ENCODE measurements at places on chromosomes 7 and 10.
A peak's percentile ranks its signal among the peaks of the same experiment; 100 is the strongest.

DNA sequence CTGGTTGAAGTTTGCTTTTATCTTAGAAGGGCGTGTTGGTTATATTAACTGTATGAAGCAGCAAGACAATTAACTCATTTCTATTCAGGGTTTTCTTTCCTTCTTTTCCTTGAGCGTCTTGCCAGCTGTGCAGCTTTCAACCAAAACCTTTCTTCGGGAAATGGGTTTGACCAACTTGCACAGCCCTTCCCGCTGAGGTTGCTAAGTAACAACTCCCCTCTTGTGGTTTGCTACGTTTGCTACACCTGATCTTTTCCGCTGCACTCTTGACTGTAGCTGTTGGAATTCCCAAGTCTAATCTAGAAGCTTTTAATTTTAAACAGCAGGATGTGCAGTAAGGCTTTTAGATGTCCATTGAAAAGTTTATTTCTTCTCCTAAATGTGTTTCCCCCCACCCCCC is 116.9 kb downstream of the CDCA7L start:
- DNase-seq, result no peak

GRCh38 chr7:35596061-35596460 is 98.9 kb downstream of the HERPUD2 start:
- DNase-seq, result no peak

- no peak for DNase-seq
Measured at GRCh38 chr7:100686201-100686821, 7.7 kb downstream of the GIGYF1 start.

GRCh38 chr7:80760292-80760691 is 121.8 kb downstream of the CD36 start:
- DNase-seq, result no peak

DNA sequence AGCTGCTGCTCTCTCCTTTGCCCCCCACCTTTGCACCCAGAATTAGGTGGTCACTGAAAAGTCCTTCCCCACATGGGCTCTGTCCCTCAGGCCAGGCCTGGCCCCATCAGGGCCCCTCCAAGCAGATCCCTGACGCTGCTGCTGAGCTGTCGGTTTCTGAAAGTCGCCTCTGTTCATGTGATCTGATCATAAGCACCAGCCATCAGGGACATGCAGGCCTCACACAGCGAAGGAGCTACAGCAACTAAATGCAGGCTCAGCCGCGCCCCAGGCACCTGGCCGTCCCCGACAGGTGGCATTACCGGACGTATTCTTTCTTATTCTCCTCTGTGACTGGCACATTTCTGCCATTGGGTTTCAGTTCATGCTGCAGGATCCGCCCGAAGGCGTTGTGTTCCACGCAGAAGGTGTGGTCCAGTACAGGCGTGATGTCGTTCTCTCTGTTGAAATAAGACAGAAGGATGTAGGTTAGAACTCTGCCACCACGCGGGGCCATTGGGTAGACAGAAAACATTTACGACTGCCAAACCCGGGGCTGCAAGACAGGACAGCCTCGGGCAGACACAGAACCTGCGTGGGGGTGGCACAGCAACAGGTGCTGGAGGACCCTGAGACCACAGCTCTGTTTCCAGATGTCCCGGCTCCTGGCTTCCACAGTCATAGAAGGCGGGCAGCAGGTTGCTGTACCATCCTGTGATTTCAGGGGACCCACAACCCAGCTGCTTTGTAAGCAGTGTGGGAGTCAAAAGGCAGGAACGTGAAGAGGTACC is 105.6 kb downstream of the SMURF1 start:
- no peak for DNase-seq

- DNase-seq, result no peak
Measured at GRCh38 chr7:126799541-126799940, 453.2 kb downstream of the GRM8 start.

DNA sequence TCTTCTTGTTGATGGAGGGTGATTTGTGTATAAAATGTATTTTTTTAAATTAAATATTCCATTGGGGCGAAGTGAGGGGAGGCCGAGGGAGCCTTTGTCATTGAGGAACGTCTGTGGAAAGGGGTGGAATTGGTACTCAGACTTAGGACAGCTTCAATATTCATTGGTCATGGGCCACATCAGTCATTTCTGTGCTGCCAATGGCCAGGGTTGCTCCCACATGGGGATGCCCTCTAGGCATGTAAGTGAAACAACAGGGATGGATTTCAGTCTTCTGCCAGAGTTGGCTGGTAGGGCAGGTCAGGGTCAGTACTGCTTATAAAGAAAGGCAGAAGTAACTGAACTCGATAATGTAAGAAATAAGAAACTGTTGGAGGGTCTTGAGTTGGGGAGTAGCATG is 47.2 kb downstream of the NEURL1 start:
- DNase-seq, result no peak

DNA sequence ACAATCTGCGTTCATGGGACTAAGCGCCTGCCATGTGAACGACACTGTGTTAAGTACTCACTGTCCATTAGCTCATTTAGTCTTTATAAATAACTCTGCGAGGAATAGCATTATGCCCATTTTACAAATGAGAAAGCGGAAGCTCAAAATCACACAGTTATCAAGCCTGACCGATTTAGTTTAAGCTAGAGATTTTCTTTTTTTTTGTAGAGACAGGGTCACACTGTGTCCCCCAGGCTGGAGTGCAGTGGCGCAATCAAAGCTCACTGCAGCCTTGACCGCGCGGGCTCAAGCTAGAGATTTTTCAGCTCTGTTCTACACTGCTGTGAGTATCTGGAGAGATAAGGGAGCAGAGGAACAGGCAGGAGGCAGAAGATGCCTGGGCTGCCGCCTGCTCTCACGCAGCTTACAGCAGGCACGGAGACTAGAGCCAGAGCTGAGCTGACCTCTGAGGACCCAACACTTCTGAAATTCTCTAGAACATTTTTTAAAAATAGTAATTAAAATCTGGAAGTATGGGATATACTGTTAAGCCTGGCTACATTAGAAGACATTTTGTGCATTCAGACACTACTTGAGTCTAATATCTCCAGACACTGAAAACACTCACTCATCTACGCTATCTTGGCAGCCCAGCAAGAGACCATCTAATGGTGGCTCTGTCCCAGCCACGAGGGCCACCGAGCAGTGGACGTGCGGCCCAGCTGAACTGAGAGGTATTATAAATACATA is 38.7 kb downstream of the GNA12 start:
- no peak for DNase-seq

DNA sequence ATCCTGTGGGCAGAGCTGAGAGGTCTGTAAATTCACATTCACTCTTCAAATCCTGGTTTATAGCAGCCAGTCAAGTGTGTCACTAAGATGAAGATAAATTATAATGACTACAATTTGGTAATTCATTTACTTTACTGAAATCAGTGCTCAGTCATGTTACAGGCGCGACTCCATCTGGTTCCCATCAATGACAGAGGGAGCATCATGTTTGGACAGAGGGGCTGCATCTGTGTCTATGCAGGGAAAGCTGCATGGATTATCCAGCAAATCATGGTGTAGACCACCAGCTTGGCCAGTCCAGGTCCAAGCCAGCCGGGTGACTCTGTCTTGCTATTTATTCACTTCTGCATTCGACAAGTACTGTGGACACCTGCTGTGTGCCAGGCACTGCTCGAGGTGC is 214.1 kb upstream of the ZNF32 start:
- no peak for DNase-seq

DNA sequence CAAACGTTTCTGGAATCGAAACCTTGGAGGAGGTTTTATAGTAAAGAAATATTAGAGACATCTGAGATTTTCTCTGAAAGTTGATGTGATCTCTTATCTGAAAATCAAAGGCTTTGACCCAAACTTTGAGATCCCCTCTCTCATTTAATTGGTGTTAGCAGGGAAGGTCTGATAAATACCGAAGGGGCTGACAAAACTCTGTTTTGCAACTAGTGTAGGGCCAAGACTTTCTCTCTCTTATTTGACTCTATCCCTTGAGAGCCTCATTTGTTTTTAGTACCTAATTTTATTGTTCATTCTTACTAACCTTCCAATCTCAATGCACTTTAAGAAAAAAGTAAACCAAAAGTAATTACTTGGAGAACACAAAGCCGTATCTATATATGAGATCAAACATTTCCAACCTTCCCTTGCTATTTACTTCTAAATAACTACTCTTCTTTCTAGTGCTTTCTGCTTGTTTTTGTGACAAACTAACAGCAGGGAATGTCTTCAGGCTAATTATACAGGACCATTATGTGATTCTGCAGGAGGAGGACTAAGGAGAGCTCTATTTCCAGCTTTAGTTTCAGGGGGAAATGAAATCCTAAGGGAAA is 33.4 kb upstream of the NPVF start:
- no peak for DNase-seq

- no peak for DNase-seq
Measured at GRCh38 chr7:149869291-149869650, 4.5 kb upstream of the ATP6V0E2 start.

GRCh38 chr10:80522756-80523363 is 14.8 kb upstream of the SH2D4B start:
- DNase-seq, result no peak

DNA sequence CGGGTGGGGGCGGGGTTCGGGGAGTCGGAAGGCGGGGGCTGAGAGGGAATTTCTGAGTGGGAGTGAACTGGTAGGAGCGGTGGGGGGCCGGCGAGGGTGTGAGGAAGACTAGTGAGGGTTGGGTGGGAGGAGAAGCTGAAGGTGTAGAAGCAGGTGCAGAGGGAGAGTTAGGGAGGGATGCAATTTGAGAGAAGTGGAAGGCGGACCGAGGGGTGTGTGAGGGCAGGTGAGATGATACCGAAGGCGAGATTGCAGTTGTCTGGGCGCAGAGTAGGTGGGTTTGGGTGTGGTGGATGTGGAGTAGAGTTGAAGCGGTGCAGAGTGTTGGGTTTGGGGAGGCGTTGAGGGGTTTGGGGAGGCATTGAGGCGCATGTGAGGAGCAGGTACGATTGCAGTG is 643 bp downstream of the KAT6B start:
- no peak for DNase-seq

- no peak for DNase-seq
Measured at GRCh38 chr7:120873401-120873800, 15.5 kb upstream of the TSPAN12 start.

DNA sequence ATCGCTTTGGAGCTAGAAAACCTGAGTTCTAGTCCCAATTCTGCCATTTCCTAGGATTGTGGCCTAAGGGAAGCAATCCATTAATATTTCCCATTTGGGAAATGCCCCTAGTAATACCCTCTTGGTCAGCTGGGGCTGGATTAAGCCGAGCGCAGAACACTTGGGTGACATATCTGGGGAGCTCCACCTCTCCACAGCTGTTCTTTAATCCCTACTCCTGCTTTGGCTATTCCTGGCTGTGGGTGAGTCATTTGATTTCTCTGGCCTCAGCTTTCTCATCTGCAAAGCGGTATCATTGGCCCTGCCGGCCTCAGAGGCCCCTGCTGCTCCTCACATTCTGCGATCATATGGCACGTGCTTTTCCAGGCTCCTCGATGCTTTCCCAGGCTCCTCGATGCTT is 108.3 kb downstream of the BUB3 start:
- no peak for DNase-seq

- DNase-seq, result no peak
Measured at GRCh38 chr7:43553999-43554398, 28.9 kb upstream of the STK17A start.

DNA sequence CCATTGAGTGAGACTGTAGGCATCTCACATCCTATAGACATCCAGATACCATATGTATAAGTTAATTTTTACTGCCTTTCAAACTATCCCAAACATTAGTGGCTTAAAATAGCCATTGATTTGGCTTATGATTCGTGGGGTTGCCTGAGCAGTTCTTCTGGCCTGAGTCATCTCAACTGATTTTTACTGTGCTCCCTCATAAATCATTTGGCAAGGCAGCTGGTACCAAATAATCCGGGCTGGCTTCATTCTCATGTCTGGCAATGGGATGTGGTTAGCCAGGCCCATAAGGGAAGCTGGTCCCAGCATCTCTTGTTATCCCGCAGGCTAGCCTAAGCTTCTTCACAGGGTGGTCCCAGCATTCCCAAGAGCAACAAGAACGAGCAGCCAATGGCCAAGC is 6.7 kb upstream of the LRGUK start:
- no peak for DNase-seq

DNA sequence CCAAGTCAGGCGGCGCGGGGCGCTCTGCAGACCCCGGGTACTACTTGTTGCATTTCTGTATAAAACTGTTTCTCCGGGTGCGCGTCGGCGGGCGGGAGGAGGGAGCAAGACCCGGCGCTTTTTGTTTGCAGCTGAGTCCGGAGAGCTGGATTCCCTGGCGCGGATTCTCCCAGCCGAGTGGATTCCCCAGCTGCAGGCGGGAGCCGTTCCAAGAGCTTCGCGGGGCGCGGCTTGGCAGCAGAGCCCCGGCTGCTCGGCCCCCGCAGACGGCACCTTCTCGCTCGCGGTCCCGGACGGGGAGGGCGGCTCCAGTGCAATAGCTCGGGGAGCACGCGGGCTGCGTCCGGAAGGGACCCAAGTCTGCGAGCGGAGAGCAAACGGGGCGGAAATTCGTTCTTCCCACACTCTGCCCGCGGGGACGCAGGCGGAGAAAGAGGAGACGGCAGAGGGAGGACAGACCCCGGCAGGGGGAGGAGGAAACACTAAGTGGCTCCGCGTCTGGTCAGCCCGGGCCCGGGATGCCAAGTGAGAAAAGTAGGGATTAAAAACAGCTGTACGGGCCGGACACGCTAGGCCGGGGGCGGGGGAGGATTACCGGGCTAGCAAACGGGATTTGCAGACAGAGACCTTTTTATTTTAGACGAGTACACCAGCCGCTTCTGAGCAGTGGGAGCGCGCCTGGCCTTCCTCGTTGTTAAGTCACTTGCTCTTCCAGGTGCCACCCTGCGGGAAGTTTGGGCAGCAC is at the start of gene TRIL:
Gene TRIL, minus strand, starts transcription at position 96 of the 745 bp plus-strand sequence. CDS start 284 bp downstream, outside the sequence.
- DNase-seq, result no peak

GRCh38 chr10:83680470-83680891 is 458.8 kb upstream of the GHITM start:
- peak; percentile 21 for DNase-seq

DNA sequence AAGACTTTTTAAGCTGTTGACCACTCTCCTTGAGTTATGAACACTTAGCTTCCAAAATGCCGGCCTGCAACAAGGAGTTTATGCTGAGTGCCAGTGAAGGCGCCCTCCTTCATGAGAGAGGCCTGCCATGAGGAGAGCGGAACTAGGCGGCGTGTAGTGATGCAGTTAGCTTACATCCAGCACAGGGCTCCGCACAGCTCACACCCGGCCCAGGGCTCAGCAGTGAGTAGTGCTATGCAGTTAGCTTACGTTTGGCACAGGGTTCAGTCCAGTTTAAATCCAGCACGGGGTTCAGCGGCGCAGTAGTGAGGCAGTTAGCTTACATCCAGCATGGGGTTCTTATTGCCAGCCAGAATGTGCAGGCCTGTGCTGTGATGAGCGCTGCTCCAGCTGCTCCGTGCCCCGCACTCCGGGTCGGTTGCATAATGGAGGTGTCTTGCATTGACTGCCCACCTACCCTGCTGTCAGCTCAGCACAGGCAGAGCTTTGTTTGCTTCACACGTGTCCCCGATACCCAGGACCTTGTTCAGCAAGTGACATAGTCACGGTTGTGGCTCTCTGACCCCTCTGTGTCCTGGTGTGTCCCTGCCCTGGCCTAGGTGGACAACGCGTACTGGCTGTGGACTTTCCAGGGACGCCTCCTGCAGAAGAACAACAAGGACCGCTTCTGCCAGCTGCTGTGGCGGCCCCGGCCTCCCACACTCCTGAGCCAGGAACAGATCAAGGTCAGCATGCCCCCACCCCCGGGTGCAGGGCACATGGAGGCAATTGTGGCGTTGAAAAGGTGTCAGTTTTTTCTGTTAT is 21.9 kb downstream of the EIF3B start:
- DNase-seq, result no peak

Data from activated CD4-positive, alpha-beta T cell treated with anti-CD3 and anti-CD28 coated beads, Interleukin-2, amount 50 U/mL, for 24 hours (primary cell).